ENCODE measurements at places on chromosomes 3 and 15. TPM values are rescaled to one million over a fixed set of nuclear protein-coding genes. Genes with fewer than 3 reads are reported as not detected.
A peak's percentile ranks its signal among the peaks of the same experiment; 100 is the strongest.

- DNase-seq = peak; percentile 45
Observed at GRCh38 chr3:8324747-8325146, 176.9 kb upstream of the LMCD1 start.

DNA sequence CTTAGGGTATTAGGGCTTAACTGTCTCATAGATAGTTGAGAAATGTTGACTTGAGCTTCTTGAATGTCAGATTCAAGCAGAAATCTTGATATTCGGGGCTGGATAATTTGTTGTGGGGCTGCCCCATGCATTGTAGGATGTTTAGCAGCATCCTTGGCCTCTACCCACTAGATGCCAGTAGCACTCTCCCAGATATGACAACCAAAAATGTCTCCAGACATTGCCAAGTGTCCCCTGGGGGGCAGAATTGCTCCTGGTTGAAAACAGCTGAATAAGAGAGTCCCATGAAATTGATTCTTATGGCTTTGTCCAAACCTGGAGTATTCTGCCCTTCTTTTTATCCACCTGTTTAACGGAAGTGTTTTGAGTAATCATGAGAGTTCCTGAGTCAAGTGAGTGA lies 15.9 kb upstream of the LCMT2 start:
- no peak for DNase-seq

GRCh38 chr3:15315003-15315402 lies 17.4 kb downstream of the SH3BP5 start:
- no peak for DNase-seq

DNA sequence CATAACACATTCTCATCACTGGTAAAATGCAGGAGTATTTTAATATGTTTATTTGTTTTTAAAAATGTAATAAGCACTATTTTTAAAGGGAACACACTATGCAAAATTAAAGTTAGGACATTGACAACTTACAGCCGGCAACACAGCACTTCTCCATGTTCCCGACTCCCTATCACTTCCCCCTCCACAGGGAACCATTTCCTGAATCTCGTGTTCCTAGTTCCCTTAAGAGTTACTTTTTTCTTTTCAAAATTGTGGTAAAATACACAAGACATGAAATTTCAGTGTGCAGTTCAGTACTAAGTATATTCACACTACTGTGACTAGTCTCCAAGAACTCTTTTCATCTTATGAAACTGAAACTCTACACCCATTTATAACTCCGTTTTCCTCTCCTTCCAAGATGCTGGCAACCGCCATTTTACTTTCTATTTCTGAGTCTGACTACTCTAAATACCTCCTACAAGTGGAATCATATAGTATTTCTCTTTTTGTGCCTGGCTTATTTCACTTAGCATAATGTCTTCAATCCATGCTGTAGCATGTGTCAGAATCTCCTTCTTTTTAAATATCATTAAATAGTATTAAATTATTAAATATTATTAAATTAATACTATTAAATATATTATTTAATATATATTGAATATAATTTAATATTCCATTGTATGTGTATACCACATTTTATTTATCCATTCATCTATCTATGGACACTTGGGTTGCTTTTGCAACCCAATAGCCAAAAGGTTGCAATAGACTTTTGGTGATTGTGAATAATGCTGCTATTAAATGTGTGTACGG lies 25.9 kb upstream of the UBE2Q2 start:
- DNase-seq = no peak

The VGLL3 gene
- 1.9 TPM for polyA plus RNA-seq

Measured in heart left ventricle (tissue), 16 donors.